ENCODE measurements at places on chromosomes 5 and 9.
A peak's percentile ranks its signal among the peaks of the same experiment; 100 is the strongest.

DNA sequence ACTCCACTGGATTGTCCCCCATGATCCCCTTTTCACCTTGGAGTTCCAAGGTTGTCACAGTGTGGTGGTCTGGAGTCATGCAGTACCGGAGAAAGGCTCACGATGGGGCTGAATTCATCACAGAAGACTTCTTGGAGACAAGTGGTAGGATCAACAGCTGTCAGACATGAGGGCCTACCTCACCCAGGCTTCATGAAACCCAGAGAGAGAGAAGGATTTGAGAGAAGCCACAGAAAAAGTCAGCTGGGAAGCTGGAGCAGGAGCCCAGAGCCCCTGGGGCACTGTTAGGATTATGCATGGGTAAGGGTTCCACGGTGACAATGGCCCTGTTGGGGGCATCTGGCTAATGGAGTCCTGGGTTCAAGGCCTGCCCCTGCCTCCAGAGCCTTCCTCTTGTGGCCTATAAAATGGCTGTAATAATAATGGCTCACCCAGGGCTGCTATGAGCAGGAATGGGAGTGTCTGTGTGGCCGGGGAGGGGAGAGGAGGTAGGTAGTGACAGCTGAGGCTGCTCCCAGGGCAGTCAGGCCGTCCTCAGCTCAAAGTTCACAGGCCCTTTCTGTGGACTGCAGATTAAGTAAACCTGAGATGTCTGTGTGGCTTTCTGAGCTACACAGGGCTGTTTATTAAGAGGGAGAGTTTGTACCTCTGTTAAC, 910 bp downstream of the TRIM14 start:
- DNase-seq, result peak; percentile 36

DNA sequence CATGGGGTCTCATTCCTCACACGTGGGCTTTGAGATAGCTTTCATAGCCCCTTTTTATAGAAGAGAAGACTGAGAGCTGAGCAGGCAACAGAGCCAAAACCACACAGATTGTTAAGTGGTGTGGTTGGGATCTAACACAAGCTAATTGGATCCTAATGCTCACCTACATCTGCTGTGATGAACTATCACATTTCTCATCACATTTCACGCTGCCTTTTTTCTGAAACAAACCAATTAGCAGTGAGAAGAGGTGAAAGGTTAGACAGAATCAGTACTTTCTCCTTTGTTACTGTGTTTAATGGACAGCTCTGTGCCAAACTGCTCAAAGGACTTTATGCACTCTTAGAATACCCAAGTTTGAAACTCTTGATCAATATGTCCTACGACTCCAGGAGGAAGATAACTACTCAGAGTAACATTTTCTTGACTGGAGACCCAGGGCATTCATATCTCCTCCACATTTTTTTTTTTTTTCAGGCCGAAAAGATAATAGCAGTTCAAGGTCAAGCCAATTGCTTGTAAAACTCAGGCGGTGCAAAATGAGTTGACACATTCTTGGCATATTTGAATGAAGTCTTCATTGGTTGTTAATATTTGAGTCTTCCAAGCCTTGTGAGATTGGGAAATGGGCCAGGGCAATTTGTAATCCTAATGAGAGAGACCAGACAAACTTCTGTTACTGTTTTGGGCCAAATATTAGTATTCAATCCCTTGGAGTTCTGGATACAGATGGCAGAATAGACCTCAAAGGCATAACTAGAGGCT, 138.4 kb downstream of the KCTD16 start:
- no peak for DNase-seq

- DNase-seq, result no peak
Measured at GRCh38 chr9:132164604-132165362, 2.9 kb downstream of the NTNG2 start.

GRCh38 chr9:134240361-134240760, 76.0 kb upstream of the RNU6ATAC start:
- no peak for DNase-seq

- DNase-seq, result peak; percentile 78
Measured at GRCh38 chr9:137458194-137459151, 661 bp downstream of the NSMF start.

DNA sequence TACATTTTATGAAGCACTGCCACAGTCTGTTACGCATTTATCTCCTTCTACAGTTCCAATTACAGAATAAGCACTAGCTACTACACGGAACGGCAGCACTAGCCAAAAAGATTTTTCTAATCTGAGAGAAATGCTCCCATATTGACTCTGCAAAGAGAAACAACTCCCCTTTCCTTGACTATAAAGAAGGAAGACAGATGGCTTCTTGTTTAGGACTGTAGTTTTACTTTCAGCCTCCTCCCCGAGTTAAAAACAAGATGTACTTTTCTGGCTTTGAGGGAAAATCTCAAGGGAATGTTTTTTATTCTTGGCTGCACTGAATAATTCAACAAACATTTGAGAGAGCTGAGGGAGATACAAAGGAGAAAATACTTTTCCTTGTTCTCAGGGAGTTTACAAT, 1.9 kb upstream of the SLC44A1 start:
- no peak for DNase-seq

GRCh38 chr5:72041654-72042053, 65.6 kb upstream of the MAP1B start:
- DNase-seq, result no peak

- no peak for DNase-seq
Measured at GRCh38 chr9:24881361-24881760, 335.7 kb upstream of the IZUMO3 start.

DNA sequence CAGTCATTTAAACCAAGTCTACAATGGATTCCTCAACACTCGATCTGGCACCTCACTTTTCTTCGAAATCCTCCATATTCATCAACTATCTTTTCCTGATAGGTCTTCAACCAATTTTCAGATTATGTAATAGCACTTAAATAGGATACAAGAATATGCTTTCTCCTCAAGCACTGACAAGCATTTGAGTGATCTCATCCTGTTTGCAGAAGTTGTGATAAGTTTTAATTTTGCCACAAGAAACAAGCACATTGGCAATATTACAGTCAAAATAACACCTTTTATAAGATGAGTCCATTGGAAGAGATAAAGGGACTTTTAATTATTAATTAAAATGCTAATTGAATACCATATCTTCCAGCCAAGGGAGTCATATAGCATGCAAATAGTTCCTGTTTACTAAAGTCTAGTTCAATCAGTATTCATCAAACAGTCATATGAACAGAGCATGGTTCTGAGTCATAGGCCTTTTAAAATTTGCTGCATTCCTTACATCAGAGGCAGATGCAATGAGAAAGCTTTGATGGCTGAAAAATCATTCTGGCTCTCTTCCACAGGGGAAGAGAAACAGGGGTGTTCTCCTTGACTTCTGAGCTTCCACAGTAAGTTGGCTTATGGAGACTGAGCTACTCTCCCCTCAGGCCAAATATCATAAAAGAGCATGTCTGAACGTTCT, 32.7 kb upstream of the ZCCHC9 start:
- DNase-seq, result no peak

DNA sequence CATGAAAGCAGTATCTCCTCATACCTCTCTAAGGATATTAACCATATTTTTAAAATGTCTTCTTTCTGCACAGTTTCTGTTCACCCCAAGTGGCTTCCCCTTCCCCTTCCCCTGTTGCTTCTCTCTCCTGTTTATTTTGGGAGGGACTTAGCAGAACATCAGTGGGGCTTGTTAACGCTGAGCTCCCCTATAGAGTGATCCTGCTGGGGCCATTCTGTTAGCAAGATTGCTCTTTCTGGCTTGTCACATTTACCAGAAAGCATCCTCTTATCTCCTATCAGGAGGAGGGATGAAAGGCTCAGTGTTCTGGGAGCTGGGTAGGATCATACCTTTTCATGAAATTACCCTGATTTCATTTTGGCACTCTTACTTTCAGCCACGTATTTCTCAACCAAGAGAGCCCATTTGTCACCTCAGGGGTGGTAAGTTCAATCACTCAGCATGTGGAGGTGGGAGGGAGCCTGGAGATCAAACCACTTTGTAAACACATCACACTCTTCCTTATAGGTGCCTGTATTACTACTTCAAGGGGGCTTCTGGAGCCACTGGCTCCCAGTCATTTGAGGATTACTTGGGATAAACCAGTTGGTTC, 16.7 kb downstream of the NXNL2 start:
- no peak for DNase-seq

GRCh38 chr5:173178369-173178910, 34.1 kb downstream of the BNIP1 start:
- no peak for DNase-seq

DNA sequence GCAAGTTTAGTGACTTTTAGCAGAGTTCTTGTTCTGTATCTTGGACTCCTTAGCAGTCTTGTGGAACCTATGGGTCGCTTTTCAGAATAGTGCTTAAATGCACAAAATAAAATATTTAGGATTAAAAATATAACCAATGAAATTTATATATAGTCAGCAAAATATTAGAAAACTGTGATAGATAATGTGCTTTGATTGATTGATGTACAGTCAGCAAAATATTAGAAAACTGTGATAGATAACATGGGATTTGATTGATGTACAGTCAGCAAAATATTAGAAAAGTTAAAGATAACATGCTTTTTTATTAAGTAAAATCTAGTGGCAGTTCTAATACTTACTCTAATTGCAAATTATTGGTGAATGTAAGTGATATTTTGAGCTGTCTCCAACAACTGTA, 16.1 kb downstream of the PALM2AKAP2 start:
- DNase-seq, result no peak

DNA sequence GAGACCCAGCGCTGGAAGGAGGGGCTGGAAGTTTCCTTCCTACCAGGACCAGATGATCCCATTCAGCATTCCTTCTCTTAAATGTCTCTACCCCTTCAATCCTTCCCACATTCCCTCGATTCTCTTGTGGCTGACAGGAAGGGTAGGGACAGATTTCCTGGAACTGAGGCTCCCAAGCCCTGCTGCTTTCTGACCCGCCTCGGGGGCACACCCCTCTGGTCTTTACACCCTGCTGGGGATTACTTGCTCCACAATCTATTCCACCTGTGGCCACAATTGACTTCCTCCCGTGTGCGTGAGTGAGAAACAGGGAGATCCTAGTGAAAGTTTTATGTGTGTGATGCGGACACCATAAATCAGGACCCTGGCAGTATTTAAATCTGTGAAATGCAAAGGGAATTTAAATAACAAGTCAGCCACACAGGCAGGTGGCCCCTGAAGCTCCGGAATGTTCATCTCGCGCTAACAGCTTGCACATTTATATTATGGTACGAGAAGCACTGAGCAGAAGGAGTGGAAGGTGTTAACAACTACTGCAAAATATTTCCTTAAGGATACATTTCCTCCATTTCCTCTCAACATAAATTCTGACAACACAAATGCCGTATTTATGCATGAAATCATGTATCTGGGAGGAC, 237.5 kb downstream of the SLIT3 start:
- no peak for DNase-seq

DNA sequence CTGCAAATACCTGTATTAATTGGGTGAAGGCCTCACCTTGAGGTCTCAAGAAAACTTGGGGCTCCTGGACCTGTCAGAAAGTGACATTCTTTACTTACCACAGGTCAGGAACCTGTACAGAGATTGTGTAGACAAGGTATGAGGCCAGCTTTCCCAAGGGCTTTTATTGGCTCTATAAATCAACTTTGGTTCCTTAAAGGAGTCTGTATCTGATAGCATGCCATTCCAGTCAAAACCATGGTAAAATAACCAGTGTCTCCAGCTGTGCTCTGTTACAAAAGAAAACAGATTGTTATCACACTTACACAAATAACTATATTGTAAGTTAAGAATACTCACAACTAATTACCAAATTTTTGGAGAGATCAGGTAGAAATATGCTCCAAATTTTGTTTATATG, 64.5 kb downstream of the COL15A1 start:
- DNase-seq, result no peak

DNA sequence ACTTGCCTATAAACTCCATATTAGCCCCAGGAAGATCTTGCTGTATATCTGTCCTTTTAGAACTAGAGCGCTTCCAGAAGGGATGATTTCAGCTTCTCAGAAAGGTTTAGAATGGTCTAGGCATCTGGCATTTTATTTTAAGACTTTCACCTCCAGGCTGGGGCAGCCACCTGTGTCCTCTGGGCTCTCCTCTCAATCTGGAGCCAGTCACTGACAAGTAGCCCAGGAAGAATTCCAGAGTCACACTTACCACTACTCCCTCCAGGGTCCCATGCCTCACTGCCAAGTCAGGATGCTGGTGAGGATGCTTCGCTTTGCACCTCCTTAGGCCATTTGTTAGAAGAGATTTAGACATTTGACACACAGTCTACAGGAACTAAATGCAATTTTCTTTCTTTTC, 20.8 kb downstream of the B4GALT1 start:
- no peak for DNase-seq

GRCh38 chr9:111683392-111683791, 22.0 kb downstream of the GNG10 start:
- DNase-seq, result no peak

DNA sequence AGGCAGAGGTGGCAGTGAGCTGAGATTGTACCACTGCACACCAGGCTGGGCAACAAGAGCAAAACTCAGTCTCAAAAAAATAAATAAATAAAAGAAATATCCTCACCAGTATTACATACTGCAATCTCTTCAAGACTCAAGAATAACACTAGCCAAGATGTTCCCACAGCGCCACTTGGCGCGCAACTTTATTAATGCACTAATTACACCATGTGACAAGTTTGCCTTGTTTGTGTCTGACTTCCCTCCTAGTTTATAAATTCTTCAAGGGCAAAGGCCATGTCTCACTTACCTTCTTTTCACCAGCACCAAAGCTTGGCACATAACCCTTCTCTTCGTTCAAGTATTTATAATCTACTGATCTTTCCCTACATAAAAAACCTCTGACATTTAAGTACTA, 4.8 kb downstream of the SKP1 start:
- no peak for DNase-seq

- no peak for DNase-seq
Measured at GRCh38 chr5:66814146-66814991, 218.2 kb downstream of the MAST4 start.

DNA sequence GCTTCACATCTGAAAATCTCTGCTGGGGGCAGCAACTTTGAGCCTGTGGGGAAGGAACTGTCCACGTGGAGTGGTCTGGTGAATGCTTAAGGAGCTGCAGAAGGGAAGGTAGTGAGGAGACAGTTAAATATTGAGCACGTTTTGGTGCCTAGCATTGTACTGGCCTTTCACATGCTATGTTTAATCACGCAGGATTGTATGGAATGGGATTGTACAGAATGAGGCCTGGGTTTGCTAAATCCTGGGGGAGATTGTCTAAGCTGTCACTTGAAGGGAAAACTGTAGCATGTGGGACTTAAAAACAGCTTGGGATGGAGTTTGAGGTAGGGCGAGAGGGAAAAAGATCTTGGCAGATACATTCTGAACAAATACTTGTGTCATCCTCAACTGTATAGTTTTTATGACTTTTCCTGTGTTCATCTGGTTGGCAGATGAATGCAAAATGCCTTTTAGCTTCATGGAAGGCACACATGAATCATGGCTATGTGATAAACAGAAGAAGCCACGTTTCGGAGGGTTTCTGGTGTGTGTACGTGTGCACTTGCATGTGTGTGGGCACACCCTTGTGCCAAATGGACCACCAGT, 106.6 kb downstream of the TMC1 start:
- no peak for DNase-seq

Measured in aorta (tissue), 5 donors.